Skeletal muscle cell (primary cell): ENCODE measurements at places on chromosomes 6 and 20.

DNA sequence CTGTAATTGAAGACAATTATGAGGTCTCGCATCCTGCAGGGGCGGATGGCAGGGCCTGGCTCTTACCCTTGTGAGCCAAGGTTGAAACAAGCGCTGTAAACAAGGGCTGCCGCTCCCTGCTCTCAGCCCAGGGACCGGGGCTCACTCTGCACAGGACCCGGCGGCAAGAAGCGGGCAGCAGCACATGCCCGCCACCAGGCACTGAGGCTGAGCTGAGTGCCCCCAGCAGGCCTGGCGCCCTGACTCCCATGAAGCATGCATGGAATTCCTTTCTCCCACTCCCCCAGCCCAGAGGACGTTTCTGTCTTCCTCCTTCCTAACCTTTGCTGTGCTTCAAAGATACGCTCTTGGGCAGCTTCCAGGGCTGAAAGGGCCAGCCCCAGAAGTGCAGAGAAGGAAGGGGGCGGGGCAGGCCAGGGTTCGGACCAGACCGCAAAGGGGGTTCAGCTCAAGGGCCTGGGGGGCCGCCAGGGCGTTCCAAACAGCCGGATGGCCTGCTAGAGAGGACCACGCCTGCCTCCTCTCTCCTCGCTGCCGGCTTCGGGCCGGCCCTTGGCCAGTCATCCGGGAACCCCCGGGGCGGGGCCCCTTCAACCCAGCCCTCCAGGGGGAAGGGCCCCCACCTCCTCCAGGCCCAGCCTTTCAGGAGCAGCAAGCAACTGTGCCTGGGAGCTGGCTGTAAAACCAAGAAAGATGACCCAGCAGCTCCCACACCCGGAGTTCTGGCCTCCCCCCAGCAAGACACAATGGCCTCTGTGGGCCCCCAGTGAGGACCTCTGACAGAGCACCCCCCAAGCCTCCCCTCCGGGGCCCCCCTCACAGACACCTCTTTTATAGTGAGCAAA is 109.9 kb downstream of the NOL4L start:
- peak; percentile 91 for DNase-seq

GRCh38 chr6:75882734-75883133 is 133.7 kb downstream of the MYO6 start:
- DNase-seq: peak; percentile 48

DNA sequence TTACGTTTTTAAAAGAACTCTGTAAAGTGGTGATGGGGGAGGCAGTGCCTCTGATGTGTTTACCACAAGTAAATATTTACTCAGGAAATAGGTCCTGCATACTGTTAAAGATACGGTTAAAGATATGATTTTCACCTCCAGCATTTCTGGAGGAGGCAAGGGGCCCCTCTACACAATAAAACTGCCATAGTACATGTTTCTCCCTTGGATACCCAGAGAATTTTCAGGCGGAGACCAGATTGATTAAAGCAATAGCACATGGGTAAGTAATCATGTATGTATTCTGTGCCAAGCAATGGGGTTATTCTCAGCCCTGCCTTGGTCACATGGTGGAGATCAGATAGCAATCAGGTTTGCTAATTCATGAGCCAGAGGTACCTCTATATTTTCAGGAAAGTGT is 9.6 kb downstream of the RIPOR2 start:
- no peak for DNase-seq

GRCh38 chr20:24995741-24996448 is 3.3 kb upstream of the APMAP start:
- no peak for DNase-seq

DNA sequence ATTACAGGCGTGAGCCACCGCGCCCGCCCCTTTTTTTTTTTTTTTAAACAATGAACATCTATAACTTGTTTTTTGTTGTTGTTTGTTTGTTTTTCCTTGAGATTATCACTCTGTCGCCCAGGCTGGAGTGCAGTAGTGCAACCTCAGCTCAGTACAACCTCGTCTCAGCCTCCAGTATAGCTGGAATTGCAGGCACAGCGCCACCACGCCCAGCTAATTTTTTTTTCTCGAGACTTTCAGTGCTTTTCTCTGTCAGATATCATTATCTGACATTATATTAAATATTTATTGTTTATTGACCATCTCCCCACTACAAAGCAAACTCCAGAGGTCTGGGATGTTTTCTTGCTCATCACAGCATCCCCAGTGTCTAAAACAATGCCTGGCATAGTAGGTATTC is 2.3 kb upstream of the DLK2 start:
- no peak for DNase-seq

GRCh38 chr6:133898263-133898662 is 9.3 kb downstream of the TCF21 start:
- DNase-seq: no peak

GRCh38 chr6:128121610-128122009 is 220.8 kb upstream of the THEMIS start:
- DNase-seq: no peak

DNA sequence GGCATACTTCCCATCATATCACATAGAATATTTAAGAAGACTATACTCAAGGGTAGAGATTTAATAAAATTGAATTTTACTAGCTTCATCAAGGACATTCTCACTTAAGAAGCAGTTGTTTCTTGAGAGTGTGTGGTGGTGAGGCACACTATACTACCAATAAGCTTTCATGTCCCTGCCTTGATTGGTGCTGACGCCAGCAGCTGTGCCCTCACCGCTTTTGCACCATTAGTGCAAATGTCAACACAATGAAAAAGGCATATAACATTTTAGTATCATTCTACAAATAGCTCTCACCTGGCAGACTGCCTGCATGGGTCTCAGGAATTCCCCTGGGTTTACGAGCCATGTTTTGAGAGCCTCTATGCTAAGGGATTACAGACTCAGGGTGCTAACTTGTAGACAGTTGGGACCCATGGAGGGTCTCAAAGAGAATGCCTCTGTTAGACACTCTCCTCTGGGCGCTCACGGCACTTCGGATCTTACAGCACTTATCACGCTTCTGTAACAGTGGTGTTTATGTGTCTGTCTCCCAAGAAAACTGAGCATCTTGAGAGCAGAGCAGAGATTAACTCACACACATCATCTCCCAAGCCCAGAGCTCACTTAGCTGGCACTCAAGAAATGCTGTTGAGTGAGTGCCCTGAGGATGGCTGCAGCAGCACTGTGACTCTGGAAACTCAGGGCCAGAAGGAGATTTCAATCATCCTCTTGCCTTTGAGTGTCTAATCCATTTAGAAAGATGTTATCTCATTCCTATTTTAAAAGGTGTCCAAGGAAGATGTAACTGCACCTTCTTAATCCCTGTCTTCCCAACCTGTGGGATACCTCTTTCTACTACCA is 143.3 kb upstream of the GPR6 start:
- no peak for DNase-seq

DNA sequence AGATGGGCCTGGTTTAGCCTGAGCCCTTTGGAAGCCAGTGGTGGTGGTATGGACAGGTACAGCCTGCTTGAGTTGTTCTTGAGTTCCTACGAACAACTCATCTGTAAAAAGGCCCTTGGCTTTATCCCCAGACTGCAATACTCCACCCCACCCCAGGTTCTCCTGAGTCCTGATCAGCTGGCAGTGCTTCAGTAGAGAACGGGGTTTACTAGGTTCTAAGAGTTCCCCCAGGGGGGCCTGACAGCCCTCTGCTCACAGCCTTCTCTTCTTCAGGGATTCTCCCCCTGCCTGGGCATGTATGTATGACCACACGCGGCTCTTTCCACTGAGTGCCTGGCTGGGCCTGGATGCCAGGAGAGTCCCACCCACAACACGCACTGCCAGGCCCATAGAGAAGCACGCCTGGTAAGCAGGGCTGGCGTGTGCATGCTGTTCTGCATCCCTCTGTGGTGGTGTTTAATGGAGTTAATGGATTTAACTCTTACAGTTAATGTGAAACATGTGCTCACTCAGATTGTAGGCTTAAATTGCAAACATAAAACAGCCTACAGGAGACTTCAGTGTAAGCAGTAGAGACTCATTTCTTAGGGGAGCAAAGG is 44.3 kb upstream of the SLC4A11 start:
- DNase-seq: no peak

DNA sequence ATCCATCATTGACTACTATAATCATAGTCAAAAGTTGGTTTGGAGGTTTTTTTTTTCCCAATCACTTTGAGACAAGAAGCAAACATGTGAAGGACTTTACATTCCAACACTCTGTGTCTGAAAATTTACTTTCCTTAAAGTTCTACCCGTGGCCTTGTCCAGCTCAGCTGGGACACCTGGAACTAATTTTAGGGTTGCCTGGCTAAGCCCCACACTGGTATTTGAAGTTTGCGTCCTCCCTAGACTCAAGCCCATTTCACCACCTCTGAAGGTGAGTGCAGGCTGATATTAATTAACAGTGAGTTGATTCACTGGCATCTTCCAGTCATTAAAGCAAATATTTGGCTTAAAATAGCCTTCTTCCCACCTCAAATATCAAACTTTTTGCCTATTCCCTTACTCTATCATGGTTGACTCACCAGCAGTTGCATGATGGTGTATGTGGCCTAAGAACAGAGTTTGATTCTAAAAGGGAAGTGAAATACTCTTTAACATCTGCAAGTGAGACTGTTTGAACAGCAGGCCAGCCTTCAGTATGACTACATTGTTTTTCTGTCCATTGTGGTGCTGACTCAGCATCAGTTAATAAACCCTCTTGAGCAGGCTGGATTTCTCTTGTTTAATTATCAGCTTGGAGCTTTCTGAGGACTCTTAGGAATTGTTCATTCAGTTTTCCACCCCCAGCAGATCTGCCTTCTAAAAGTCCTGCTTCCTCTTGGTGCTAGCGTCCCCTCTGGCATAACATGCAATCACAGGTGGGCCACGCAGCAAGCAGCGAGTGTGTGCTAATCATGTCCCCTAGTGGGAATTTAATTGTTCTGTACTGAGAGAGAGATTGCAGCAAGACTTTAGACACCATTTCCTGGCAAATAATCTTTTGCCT is 1.8 kb upstream of the PRDM1 start:
- peak; percentile 89 for DNase-seq

- peak; percentile 45 for DNase-seq
Measured at GRCh38 chr20:34581341-34582184, 23.0 kb downstream of the MAP1LC3A start.

GRCh38 chr20:43926287-43927050 is 11.8 kb downstream of the TOX2 start:
- DNase-seq: no peak

DNA sequence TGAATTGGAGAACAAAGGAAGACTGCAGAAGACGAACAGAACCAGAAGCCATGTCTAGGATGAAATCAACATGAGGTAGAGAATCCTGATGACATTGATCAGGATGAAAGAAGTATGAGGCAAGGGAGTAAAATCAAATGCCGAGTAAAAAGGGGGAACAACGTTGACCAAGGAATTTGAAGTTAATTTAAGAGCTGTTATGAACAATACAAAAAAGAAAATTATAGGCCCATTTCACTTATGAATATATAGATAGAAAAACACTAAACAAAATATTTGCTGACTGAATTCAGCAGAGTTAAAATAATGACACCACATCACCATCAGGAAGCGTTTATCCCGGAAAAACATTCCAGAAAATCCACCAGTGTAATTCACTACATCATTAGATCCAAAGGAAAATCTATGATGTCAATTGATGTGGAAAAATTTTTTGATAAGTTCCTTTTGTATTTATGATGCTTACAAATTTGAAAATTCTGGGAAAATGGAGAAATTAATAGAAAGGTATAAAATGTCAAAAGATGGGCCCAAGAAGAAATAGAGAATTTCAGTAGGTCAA is 8.1 kb upstream of the CCN5 start:
- no peak for DNase-seq

DNA sequence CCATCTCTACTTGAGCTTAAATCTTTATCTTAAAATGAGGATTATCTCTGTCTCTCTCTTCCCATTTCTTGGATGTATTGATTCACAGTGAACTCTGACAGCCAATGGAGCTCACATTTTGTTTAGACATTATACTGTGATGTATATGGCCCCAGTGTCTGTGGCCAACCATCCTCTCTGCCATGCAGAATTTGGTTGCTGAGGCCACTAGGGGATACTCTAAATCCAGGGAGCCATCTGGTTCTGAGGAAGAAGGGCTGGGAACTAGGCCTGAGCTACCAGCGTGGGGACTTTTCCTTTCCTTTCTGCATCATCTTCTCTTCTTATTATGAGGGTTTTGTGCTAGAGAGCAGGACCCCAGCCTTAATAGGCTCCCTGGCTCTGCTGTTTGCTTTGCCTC is 59.1 kb upstream of the RIPOR2 start:
- no peak for DNase-seq

DNA sequence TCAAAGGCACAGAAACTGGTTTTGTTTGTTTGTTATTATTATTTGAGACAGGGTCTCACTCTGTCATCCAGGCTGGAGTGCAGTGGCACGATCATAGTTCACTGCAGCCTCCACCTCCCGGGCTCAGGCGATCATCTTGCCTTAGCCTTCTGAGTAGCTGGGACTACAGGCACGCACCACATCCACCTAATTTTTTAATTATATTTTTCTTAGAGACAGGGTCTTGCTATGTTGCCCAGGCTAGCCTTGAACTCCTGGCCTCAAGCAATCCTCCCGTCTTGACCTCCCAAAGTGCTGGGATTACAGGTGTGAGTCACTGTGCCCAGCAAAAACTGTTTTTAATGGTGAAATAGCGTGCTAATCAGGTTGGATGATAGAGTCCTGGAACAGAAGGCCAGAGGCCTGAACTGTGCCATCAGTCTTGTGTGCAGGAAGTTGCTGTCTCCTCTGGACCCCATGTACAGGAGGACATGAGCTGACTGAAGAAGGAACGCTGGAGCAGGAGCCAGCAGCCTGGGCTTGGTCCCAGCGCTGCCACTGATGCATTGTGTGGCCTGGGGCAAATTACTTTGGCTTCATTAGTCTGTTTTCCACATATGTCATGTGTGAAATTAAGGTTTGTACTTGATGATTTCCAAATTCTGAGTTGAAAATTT is 4.9 kb downstream of the TM9SF4 start:
- no peak for DNase-seq

- no peak for DNase-seq
Measured at GRCh38 chr6:129513471-129513870, 196.5 kb downstream of the ARHGAP18 start.

- no peak for DNase-seq
Measured at GRCh38 chr6:35970181-35970580, 49.3 kb upstream of the SRPK1 start.

DNA sequence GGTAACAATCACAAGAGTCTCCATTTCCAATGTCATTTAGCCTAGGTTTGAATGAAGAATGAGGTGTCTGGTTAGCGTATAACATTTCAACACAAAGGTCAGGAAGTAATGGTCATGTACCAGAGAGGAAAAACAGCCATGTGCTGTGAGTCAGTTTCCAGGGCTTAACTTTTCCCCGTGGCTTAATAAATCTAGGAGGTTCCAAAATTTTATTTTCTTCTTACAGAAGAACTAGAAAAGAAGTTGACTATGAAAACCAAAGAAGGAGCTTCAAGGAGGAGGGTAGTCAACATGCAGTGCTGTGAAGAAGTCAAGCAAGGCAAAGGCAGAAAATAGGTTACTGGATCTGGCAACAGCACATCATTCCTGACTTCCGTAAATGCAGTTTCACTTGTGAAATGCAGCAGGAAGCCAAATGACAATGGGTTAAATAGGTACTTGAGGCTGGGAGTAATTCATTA is 8.4 kb upstream of the GABRR2 start:
- DNase-seq: peak; percentile 19
